ENCODE measurements at places on chromosomes 6 and 20.
A peak's percentile ranks its signal among the peaks of the same experiment; 100 is the strongest.

DNA sequence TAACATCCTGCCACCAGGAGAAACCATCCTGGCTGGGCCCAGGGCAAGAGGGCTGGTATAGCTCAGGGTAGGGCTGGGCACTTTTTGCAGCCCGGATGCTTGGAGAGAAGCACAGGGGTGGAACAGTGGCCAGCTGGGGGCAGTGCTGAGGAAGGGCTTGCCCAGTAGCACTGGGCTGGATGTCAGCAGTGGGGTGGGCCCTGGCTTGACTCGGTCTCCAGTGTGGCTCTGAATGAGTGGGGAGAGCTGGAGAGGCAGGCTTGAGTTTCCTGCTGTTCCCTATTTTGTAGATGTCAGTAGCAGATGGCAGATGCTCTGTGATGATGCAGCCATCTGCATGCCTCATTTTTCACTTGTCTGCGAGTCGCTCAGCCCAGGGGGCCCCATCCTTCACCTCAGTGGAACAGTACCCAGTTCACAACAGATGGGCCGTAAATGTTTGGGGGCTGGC is 56.3 kb upstream of the TULP1 start:
- DNase-seq: peak; percentile 36

- no peak for DNase-seq
These were observed 175.1 kb downstream of the PDE10A start for GRCh38 chr6:165487950-165488349.

- DNase-seq: no peak
These were observed 60.9 kb downstream of the ATXN1 start for GRCh38 chr6:16700202-16700915.

DNA sequence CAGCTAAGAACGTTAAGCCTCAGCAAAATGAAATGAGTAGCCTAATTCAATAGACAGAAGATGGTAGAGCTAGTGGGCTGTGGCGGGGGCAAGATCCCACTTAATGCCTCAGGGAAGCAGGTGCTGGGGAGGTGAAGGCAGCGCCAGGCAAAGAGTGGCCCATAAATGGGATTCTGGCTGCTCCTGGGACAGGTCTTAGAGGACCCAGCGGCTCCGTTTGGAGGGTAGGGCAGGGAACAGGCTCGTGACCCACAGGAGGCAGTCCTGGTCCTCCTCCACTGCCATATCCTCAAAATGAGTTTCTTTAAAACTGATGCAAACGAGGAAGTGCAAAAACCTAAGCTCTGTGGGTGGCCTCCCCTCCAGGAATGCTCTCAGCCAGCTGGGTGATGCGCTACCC is 32.7 kb downstream of the SAYSD1 start:
- DNase-seq: no peak

GRCh38 chr6:143260857-143261256 is 189.6 kb downstream of the ADAT2 start:
- no peak for DNase-seq

DNA sequence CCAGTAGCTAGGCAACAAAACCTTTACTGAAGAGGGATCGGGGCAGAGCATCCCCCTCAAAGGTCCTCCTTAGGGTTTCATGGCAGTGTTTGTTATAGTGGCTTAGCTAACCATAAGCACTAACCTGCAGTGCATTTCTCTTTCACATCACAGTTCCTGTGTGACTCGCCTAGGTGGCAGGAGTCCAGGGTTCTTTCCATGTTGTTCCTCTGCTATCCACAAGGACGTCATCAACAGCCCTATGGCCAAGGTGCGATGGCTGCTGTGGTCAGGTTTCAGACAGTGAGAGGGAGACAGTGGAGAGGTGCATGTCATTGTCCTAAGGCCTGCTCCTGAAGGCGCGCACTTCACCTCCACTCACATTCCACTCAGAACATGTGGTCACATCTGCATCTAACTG is 38.8 kb upstream of the FOXA2 start:
- no peak for DNase-seq

- no peak for DNase-seq
These were observed 26.0 kb upstream of the C6orf62 start for GRCh38 chr6:24744911-24745310.

GRCh38 chr20:48740292-48740649 is 87.5 kb downstream of the PREX1 start:
- DNase-seq: no peak

DNA sequence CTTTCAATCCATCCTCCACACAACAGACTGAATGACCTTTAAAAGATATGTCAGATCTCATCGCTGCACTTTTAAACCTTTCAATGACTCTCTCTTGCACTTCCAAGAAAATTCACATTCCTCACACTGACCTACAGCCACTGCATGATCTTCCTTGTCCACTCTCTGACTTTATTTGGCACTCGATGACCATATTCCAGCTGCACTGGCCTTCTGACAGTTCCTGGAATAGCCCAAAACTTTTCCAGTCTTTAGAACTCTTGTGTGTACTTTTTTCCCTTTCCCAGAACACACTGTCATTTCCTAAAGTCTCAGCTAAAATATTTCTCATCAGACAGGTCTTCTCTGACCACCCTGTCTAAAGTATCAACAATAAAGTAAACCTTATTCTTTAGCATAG is 174.6 kb downstream of the ADGRG6 start:
- no peak for DNase-seq

DNA sequence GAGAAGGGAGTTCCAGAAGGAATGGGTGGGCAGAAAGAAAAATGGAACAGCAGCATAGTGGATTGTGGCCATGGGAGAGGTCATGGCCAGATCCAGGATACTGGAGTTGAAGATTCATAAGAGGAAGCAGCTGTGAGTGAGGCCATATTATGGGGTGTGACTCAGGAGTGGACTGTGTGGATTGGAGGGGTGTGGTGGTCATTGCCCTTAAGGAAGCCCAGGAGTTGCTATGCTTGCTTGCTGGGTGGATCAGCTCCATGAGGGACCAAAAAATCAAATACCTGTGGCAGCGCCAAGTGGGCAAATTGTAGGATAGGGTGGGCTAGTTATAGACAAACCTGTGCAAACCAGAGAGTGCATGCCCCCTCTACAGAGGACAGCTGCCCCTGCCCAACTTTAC is 18.3 kb downstream of the LRRC1 start:
- DNase-seq: no peak
